ENCODE measurements at places on chromosomes 16 and 17.

- DNase-seq, result no peak
Observed at GRCh38 chr16:85579191-85579590, 33.9 kb upstream of the GSE1 start.

DNA sequence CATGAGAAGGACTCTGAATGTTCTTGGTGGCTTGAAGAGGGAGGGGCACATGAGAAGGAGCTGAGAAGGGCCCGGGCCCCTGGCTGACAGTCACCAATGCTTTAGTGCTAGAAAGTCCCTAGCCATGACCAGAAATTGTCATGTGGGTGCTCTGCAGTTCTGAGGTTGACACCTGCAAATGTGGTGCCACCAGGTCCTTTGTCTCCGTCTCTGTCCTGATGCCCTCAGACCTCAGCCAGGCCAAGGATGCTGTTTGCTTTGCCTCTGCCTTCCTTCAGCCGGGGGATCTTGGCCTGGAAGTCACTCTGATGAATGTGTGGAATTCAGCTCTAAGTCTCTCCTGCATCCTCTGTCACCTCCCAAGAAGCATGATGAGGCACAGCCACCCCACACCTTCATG, 63.6 kb downstream of the TNFRSF13B start:
- no peak for DNase-seq

- DNase-seq, result peak; percentile 88
Observed at GRCh38 chr17:80063830-80064585, 27.6 kb downstream of the CCDC40 start.

DNA sequence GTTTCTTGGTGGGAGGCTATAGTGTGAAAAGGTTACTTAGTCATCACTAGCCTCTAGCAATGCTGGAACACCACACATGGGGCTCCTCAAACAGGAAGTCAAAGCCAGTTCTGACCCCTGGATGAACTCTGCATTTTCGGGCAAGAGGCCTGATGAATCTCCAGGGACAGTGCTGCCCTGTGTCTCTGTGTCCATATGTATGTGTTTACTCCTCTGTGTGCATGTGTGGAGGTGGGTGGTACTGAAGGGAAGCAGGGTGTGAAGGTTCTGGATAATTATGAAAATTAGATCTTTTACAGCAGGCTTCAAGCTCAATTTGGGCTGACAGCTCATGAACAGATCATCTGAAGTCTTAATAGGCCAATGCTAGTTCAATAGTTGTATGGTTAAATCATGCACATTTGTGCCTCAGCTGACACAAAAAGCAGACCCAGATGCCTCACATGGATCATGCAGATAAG, 133.6 kb downstream of the SNX11 start:
- DNase-seq, result peak; percentile 93

DNA sequence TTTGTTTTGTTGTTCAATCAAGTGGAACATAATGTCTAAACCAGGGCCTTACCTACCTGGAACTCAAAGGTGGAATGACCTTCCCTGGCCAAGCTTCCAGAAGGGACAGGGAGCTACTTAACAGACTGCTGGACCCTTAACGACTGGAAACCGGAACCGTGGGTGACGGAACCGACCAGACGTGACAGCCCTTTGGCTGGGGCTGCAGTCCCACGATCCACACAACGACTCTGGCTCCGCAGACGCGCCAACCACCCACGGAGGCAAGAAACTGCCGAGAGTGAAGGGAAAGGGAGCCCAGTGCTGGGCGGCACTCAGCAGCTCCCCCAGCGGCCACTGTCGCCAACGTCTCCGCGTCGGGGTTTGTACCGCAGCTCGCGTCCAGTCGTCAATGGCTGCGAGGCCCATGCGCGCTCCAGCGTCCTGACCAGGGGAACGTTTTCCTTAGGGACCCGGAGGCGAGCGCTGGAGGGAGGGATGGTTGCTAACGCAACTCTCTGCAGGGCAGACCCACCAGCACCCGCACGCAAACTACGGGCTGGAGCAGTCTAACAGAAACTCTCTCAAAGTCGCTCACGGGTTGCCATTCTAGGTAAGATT, 5.5 kb upstream of the KIF22 start:
- DNase-seq, result peak; percentile 71

- DNase-seq, result peak; percentile 85
Observed at GRCh38 chr17:11644265-11645212, 46.3 kb downstream of the DNAH9 start.

DNA sequence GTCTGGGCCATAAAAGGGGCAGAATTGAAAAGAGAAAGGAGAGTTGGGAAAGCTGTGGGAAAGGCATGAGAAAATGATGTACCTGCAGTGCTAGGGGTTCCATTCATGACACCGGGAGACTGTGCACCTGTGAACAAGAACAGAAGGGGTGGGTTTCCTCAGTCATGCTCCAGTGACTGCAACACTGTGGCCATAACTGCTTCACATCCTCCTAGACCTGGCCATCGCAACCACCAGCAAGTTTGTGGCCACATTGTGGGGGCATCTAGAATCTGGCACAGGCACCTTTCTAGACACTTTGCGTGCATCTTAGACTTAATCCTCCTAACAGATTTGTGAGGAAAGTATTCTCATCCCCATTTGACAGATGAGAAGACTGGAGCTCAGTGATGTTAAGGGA, 12.7 kb downstream of the GP2 start:
- DNase-seq, result no peak

- peak; percentile 31 for DNase-seq
Observed at GRCh38 chr17:6471531-6472465, 27.5 kb downstream of the PIMREG start.

DNA sequence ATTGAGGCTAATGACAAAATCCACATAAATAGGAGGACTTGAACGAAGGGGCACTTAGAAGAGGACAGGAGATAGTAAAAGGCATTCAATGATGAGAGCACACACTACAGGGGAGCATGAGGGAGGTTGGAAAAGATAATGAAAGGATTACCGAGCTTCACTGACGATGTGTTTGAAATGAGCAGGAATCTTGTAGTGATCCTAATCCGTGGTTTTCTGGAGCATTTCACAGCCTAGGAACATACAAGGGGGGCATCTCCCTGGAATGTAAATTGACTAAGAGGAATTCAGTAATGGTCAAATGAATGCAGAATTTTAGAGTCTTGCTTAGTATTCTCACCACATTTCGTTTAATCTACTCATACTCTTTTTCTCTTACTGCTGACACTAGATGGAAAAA, 5.2 kb downstream of the ATMIN start:
- DNase-seq, result no peak

DNA sequence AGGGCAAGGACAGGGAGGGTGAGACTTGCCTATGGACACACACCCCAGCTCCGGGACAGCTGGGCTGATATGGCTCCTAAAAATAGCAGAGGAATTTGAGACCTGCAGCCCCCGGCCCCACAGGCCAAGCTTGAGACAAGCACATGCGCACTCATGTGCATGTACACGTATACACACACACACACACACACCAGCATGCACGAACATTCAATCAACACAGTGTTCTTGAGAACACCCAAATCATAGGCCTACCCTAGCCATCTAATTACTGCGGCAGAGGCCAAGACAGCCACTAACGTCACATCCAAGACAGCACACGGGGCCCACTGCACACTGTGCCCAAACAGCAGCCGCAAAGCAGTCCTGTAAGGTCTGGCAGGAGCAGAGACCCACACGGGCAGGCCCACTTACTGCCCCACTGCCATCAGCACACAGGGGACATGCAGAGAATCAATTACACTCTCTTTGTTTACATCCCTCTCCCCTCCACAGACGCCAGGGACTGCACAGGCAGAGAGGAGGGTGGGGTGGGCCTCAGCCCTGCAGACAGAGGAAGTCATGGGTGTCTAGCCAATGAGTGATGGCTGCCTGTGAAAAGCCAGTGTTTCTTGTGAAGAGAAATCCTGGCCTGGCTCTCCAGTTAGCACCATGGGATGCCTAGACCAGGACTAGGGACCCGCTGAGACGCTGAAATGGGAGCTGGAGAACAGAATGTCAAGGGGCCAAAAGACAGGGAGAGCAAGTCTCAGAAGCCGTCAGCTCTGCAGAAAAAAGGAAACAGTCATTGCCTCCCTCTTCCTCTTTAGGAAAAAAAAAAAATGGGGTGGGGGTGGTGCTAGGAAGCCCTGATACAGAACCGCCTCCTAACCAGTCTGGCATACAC, 39.3 kb downstream of the MYO18A start:
- no peak for DNase-seq

DNA sequence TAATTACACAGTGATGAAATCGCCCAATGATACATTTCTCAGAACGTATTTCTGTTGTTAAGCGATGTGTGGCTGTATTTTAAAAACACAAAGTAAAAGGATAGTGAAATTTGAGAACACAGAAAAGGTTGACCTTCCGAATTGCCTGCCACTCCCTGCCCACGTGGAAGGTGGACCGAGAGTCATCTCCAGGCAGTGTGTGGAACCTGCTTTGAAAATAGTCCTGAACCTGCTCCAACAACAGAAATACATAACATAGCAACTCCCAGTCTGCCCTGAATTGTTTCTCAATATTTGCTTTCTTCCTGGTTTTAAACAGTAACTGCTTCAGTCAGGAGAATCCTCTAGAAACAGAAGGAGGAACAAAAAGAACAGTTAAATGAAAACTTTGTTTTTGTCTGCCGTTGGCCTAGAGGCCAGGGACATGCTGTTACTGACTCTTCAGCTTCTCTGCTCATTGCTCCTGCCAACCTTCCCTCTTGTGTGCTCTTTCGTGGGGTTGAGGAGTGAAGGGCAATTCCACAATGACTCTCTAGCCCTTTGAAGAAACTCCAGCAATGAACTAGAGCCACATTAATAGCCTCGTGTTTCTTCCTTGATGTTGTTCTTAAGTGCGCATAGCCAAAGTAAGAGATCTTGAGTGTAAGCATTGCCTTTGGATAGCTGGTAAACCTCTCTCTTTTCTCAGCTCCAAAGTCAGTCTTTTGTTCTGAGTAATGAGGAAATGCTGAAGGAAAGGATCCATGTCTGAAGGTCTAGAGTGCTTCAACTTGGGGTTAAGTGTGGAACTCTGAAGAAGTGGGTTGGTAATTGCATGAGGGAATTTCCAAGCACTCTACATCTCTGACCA, 452.5 kb upstream of the CCL2 start:
- no peak for DNase-seq

GRCh38 chr17:40963838-40964237, 2.9 kb downstream of the KRT39 start:
- DNase-seq, result peak; percentile 64

DNA sequence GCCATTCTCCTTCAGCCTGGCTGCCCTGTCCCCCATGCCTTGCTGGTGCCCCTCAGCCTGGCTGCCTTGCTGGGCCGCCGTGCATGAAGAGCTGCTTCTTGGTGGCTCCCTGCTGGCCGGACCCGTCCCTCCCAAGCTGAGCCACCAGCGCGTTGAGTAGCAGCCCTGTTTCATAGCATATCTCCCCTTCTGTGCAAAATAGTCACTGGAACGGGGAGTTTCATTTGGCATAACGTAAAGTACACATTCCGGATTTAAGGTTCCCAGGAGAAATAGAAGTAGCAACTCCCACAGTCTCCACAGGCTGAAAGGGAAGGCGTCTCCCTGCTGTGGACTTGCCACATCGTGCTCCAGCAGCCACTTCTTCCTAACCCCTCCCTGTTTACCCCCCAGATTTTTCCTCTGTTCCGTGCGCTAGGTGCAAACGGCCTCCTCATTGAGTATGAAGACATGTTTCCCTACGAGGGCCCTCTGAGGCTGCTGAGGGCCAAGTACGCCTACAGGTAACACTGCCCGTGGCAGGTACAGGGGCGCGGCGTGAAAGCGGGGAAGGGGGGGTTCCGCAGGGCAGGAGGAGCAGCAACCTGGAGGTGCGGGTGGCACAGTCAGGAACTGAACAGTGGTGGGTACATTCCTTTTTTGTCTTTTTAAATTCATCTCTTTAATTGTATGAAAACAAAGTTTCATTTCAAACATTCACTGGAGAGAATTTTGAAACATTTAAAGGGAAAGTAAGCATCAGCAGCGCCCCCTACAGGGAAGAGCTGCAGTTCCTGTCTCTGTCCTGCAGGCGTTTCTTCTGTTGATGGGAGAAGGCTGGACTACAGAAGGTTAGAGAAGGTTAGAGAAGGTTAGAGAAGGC, 5.8 kb upstream of the OGFOD3 start:
- DNase-seq, result peak; percentile 43

DNA sequence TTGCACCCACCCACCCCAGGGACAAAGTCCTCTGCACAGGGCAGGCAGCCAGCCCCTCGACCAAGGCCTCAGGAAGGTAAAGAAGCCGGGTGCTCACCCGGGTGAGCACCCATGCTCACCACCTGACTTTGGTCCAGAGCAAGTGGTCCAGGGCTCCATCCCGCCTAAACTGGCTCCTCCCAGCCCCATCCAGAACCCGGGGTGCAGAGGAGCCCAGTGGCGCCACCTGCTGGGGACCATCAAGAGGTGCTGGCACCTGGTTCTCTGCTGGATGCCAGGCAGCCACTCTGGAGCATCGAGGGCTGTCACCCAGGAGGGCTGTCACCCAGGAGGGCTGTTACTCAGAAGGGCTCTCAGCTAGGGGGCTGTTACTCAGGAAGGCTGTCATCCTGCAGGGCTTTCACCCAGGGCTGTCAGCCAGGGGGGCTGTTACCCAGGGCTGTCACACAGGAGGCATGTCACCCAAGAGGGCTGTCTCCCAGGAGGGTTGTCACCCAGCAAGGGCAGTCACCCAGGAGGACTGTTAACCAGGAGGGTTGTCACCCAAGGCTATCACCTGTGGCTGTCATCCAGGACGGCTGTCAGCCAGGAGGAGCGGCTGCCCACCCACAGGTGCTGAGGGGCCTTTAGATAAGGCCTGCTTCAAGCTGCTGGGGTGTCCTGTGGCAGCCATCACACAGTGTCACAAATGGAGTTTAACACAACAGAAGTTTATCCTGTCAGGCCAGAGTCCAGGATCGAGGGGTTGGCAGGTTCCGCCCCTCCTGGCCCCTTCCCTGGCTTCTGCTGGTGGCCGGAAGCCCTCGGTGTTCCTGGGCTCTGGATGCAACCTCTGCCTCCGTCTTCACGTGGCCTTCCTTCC, 98.5 kb downstream of the TNFRSF13B start:
- peak; percentile 41 for DNase-seq

- no peak for DNase-seq
Observed at GRCh38 chr17:61393550-61393903, 6.1 kb upstream of the TBX2 start.

DNA sequence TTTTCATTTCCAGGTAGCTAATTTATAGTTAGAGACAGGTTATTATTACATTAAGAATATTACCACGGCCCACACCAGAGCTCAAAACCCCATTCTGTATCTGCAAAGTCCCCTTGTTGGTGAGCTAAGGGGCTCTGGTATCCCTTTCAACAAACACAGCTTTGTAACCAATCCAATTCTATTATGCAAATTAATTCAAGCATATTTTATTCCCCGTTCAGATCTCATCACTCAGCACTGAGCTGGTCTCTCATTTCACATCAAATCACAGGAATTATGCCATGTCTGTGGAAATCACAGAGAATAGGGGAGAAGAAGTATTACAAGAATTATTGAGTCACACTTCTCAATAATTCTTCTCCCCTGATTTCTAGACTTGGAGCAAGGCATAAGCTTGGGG, 111.7 kb downstream of the CDH11 start:
- no peak for DNase-seq
